ENCODE measurements at places on chromosomes 4 and X. TPM values are rescaled to one million over a fixed set of nuclear protein-coding genes. Genes with fewer than 3 reads are reported as not detected.
A peak's percentile ranks its signal among the peaks of the same experiment; 100 is the strongest.

DNA sequence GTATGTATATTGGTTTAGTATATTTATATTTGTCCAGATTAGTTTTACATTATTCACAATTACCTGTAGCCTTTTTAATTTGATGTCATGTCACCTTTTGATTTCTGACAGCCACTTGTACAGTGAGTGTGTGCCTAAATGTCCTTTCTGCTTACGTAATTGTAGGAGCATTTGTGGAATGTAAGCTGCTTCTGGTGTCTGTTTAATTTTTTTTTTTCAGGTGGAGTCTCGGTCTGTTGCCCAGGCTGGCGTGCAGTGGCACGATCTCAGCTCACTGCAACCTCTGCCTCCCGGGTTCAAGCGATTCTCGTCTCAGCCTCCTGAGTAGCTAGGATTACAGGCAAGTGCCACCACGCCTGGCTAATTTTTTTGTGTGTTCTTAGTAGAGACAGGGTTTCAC lies 91.2 kb upstream of the XAGE2 start:
- no peak overlapping the region for H3K4me3 ChIP-seq
- H3K27me3 ChIP-seq = no peaks in the 10 kb centered on the region
- no peak overlapping the region for H3K27ac ChIP-seq
- no peaks in the 10 kb centered on the region for H3K4me1 ChIP-seq
- DNase-seq = no peak

DNA sequence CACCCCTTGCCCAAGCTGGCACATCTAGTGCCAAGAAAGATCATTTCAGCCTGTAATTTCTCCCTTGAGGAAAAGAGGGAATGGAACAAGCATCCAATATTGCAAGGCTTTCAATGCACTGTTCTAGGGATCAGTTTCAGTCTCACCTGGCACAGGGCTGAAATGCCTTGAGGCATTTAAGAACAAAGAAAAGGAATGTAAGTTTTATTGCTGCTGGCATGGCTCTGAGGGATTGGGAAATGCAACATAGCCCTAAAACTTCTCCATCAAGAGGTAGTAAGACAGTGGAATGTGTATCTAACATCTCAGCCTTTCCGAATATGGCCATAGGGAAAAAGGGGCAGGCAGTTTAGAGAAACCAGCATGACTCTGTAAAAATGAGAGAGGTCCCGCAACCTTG lies 732.6 kb upstream of the LCORL start:
- H3K36me3 ChIP-seq = no peaks in the 10 kb centered on the region
- no peaks in the 10 kb centered on the region for H3K4me1 ChIP-seq
- H3K27ac ChIP-seq = no peak overlapping the region
- DNase-seq = peak; percentile 5
- H3K4me3 ChIP-seq = no peak overlapping the region

GRCh38 chr4:15395311-15395710 lies 32.5 kb upstream of the C1QTNF7 start:
- no peaks in the 10 kb centered on the region for H3K36me3 ChIP-seq
- H3K4me3 ChIP-seq = no peak overlapping the region
- no peak overlapping the region for H3K27ac ChIP-seq

DNA sequence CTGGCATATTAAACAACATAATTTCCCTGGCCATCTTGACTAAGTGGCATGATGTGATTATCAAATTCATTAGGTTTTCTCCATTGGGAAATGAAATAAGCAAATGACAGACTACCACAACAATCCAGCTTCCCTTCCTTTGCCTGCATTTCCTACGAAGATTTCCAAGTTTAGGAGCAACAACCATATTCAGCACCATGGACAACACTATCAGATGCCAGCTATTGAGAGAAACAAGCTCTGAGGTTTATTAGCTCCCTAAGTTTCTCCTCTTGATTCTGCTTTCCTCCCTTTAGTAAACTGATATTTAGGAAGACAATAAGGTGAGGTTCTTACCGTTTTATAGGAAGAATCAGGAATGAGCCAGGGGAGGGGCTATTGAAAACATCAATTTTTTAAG lies 36.2 kb downstream of the DCX start:
- H3K4me1 ChIP-seq = no peaks in the 10 kb centered on the region
- H3K27me3 ChIP-seq = no peaks in the 10 kb centered on the region
- no peak overlapping the region for H3K4me3 ChIP-seq
- H3K36me3 ChIP-seq = no peaks in the 10 kb centered on the region
- DNase-seq = no peak

- H3K27ac ChIP-seq = no peak overlapping the region
- no peak overlapping the region for H3K4me3 ChIP-seq
- H3K36me3 ChIP-seq = no peaks in the 10 kb centered on the region
- no peak for DNase-seq
- H3K4me1 ChIP-seq = peaks cover 25% of the 10 kb centered on the region
Measured at GRCh38 chr4:7943211-7943610, 3.5 kb upstream of the AFAP1 start.

DNA sequence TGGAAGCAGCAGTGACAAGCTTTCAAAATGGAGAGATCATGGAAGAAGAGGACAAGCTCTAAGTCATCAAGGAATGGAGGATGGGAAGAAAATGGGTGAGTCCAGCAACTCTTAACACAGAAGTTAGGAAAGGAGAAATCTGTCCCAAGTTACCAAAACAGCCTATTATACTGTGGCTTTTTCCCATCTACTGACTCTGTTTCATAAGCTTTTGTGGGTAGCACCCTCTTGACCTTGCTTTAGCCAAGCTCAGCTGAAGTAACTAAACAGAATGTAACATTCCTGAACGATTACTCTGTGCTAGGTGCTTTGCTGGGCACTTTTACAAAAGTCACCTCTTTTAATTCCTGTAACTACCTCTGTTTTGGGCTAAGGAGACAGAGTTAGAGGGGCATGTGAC lies 54.9 kb downstream of the MAP7D2 start:
- H3K4me3 ChIP-seq = no peak overlapping the region
- DNase-seq = peak; percentile 63
- H3K4me1 ChIP-seq = peaks cover 31% of the 10 kb centered on the region

- no peaks in the 10 kb centered on the region for H3K27me3 ChIP-seq
- H3K27ac ChIP-seq = no peak overlapping the region
- H3K36me3 ChIP-seq = no peaks in the 10 kb centered on the region
- DNase-seq = no peak
Measured at GRCh38 chr4:42843694-42844093, 48.8 kb upstream of the GRXCR1 start.

Gene FAM13A
- total RNA-seq = 8.6 TPM

Gene MAGEB2
- total RNA-seq = not detected

Gene TEC
- total RNA-seq = 3.9 TPM

Gene MGARP
- total RNA-seq = not detected

Gene HSFX2
- total RNA-seq = not detected
